ENCODE measurements at places on chromosomes 13 and 19. TPM values are rescaled to one million over a fixed set of nuclear protein-coding genes. Genes with fewer than 3 reads are reported as not detected.
A peak's percentile ranks its signal among the peaks of the same experiment; 100 is the strongest.

- no peak for DNase-seq
These were observed 107.8 kb downstream of the COL4A2 start for GRCh38 chr13:110414931-110415330.

DNA sequence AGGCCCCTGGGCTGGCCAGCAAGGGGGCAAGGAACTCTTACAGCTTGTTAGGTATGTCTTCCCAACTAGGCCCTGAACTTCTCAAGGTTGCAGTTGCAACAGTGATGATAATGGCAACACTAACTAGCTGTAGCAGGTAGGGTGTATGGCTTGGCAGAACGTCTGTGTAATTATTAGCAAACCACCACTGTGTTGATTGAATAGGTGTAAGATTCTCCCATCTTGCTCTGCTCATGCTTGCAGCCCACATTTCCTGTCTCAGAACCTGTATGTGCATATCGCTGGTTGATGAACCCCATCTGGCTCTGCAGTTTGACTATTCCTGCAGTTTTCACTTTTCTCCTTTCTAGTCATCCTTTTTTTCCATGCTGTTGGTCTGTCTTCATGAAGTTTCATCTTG, 178.8 kb downstream of the KATNAL1 start:
- no peak for DNase-seq

GRCh38 chr13:101309014-101309619, 107.2 kb downstream of the NALCN start:
- peak; percentile 44 for DNase-seq

GRCh38 chr19:47813304-47813994, 8.3 kb upstream of the CRX start:
- DNase-seq: peak; percentile 25

DNA sequence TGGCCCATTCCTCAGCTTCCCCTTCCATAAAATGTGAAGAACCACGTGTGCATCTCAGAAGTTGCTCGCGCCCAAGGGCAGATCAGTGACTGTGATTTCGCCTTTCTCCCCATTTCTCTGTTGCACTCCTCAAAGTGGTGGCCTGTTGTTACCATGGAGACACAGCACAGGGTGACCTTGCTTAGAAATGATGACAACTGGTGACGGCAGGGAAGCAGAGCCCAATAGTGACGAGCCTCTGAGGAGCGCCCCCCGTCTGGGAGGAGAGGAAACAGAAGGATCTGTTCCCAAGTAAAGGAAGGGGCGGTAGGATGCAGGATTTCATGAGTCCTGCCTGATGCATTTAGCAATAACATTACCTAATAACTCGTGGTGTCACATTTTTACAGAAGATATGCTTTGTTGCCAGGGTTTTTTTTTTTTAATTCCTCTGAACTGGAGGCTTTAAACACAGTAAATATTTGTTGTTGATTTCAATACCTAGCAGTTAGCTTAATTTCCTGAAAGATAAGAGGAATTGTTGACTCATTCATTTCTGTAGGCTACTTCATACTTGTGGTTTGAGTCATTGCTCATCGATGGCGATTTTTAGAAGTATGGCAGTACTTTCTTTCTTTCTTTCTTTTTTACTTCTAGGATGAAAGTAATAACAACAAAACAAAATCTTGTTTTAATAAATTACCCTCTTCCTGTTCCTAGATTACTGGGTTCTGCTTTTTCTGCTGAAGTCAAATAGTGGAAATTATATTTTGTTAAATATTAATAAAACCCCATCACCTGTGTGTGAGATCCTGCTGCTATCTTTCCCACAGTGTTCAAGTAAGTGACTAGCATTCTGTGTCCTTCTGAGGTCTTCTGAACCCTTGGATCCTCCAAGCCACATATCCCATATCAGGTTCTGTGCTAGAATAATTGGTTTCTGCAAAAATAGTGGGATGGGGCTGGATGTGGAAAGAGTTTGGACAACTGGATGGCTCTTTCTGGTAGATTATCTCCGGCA, 36.0 kb downstream of the MBNL2 start:
- DNase-seq: peak; percentile 96

DNA sequence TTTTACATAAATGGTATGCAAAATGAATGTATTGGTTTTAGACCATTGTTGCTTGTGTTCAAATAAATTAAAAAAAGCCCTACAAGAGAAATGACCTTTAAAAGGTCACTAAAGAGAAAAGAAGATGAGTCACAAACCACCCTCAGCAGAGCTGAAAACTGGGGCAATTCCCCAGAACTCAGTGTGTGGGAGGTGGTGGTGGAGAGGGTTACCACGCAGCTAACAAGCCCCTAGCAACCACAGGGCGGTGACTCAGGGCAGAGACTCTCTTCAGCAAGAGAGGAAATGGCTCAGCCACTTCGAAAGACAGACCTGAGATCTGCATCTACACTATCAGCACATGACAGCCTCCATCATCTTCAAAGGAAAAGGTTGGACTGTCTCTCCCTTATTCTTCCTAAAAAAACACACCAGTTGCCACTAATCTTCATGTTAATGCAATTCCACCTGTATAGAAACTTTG, 29.4 kb upstream of the NDFIP2 start:
- DNase-seq: peak; percentile 89

DNA sequence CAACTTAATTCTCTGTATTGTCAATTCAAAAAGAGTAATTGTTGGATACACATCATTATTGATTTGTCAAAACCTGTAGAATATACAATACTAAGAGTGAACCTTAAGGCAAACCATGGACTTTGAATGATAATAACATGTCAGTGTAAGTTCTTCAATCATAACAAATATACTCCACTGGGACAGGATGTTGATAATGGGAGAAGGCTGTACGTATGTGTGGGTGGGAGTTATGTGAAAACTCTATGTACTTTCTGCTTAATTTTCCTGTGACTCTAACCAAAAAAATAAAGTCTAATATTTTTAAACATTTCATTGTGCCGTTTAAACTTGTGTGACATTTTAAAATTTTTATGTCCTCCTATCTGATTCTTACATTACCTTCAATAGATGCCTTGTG, 526.7 kb downstream of the SUCLA2 start:
- DNase-seq: no peak

DNA sequence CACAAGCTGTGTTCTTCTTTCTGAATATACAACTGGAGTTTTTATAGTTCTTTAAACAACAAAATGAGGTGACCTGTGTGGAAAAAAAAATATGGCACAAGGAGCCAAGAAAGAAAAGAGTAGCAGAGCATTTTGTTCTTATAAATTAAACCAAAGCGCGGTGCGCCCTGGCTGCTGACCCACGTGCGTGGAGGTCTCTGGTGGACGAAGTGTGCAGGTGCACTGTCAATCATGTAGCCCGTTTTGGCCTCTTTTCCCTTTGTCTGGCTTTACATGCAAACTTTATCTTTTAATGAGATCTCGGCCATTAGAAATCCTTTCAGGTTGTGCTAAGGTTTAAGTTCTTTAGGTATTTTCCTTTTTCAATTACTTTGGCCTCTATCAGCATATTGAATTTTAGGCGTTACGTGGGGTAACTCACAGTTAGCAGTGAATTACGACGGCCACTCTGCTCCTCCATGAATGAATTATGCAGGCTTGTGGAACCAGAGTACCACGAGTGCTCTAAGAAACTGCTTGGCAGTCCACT, 443.9 kb upstream of the SLC10A2 start:
- DNase-seq: no peak

DNA sequence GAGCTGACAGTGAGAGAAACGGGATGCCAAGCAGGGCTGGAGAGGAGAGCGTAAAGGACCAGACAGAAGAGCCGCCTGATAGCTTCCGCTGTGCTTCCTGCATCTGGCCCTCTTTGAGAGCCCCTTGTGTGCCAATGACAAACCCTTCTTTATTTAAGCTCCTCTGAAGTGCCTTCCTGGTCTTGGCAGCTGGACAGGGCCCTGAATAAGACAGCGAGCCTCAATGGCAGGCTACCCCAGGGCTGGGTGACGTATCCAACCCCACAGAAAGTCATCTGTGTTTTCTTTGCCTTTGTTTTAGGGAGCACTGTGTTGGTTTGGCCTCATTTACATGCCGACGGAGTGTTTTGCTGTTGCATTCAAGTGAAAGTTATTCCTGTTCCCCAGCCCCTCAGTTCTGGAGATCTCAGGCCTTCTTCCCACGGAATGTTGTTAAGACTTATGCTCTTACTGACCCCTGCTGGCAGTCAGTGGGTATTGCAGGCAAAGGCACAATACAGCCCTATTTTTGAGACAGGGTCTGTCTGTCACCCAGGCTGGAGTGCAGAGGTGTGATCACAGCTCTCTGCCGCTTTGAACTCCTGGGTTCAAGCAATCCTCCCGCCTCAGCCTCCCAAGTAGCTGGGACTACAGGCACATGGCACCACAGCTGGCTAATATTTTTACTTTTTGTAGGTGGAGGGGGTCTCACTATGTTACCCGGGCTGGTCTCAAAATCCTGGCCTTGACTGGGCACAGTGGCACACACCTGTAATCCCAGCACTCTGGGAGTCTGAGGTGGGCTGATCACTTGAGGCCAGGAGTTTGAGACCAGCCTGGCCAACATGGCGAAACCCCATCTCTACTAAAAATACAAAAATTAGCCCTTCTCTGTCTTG, 16.8 kb downstream of the CCL25 start:
- no peak for DNase-seq

DNA sequence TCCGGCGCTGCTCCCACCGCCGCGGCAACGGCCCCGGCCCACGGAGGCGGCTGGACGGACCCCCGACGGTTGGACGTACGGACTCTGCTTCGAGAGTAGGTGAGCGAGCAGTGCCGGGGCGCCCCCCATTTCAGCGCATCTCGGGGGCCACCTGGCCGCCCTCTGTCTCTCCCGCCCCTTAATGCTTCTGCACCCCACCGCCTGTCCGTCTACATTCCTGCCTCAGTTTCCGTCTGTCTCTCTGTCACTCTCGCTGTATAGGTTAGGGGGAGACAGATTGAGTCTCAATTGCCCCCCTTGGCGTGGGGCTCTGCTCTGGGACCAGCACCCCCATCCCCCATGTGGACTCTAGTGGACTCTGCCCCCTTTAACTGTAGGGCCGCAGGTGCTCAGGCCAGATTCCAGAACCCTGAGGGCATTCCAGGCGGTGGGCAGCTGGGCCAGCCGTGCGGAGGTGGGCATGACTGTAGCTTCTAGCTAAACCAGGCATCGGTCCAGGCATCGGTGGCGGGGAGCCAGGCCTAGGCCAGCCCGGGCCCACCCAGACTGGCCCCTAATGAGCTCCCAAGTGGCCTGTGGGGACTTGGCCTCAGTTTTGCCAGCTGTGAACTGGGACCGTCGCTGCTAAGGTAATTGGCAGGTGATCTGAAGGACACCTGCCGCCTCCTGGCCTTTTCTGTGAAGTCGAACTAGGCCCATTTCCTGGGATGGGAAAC, 373 bp downstream of the TNFAIP8L1 start:
- DNase-seq: no peak

GRCh38 chr13:109781384-109782065, 4.9 kb downstream of the IRS2 start:
- no peak for DNase-seq

- no peak for DNase-seq
These were observed 512.3 kb upstream of the PCDH9 start for GRCh38 chr13:67742478-67742877.

GRCh38 chr13:22086597-22087330, 415.9 kb downstream of the FGF9 start:
- DNase-seq: no peak

NDUFB7 gene
- total RNA-seq: 192 TPM

POLR2E gene
- 87.1 TPM for total RNA-seq

SLC25A30 gene
- total RNA-seq: 13.8 TPM

KIR2DL1 gene
- total RNA-seq: not detected
